ENCODE measurements at places on chromosomes 1 and 21. TPM values are rescaled to one million over a fixed set of nuclear protein-coding genes. Genes with fewer than 3 reads are reported as not detected.

ITGB2 gene
- total RNA-seq: not detected

LIPI gene
- not detected for total RNA-seq

LCE1F gene
- total RNA-seq: not detected

TPTE gene
- not detected for total RNA-seq

S100A7A gene
- total RNA-seq: not detected

CASQ2 gene
- total RNA-seq: not detected

ADCY10 gene
- under 0.01 TPM for total RNA-seq

SPRR3 gene
- not detected for total RNA-seq

SLAMF9 gene
- total RNA-seq: not detected

PPIAL4G gene
- total RNA-seq: not detected

CFHR5 gene
- total RNA-seq: not detected

CELA2B gene
- total RNA-seq: not detected

TSACC gene
- 0.20 TPM for total RNA-seq

CRYAA gene
- not detected for total RNA-seq

CLCA4 gene
- total RNA-seq: not detected

E2F2 gene
- 2.2 TPM for total RNA-seq

KCNA3 gene
- under 0.01 TPM for total RNA-seq

CCDC17 gene
- 1.5 TPM for total RNA-seq

RXRG gene
- total RNA-seq: not detected

NFYC gene
- total RNA-seq: 27.4 TPM

Data from subcutaneous preadipocyte (primary cell).